ENCODE measurements at places on chromosomes 1 and 21.

GRCh38 chr1:22121421-22121911 is 21.4 kb downstream of the WNT4 start:
- no peak for DNase-seq

- DNase-seq, result no peak
These were observed 192.7 kb upstream of the NFIA start for GRCh38 chr1:60889709-60890108.

DNA sequence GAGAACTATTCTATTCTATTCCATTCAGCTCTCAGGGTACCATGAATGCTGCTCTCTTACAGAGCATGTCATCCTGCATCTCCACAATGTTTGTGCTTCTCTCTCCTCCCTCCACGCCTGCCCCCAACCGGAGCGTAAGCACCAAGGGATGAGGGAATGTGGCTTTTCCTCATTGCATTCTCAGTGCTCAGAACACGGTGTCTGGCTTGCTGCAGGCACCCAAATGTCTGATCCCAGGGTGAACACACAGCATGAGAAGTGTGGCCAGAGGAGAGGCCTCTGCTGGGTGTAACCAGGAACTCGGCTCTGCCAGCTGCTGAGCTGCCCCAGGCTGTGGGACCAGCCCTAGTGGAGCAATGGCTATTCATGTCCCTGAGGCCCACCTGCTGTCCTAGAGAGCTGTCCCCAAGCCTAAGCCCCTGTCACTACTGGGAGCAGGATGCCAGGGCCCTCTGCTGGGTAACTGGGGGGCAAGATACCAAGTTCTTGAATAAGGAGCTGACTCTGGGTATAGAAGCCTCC is 38.3 kb downstream of the OLFML2B start:
- DNase-seq, result no peak

GRCh38 chr1:222940095-222940494 is 125.3 kb downstream of the DISP1 start:
- no peak for DNase-seq

GRCh38 chr1:113760102-113761080 is 1.1 kb upstream of the PHTF1 start:
- DNase-seq, result no peak

GRCh38 chr1:204080163-204080903 is 7.4 kb downstream of the SOX13 start:
- peak; percentile 81 for DNase-seq

GRCh38 chr21:16084776-16085364 is 355.1 kb downstream of the USP25 start:
- no peak for DNase-seq

GRCh38 chr1:54132495-54132894 is 20.3 kb downstream of the CDCP2 start:
- no peak for DNase-seq

- no peak for DNase-seq
These were observed 288.0 kb upstream of the KAZN start for GRCh38 chr1:14310476-14310875.

GRCh38 chr1:111372336-111372965 is 55.1 kb downstream of the OVGP1 start:
- no peak for DNase-seq

DNA sequence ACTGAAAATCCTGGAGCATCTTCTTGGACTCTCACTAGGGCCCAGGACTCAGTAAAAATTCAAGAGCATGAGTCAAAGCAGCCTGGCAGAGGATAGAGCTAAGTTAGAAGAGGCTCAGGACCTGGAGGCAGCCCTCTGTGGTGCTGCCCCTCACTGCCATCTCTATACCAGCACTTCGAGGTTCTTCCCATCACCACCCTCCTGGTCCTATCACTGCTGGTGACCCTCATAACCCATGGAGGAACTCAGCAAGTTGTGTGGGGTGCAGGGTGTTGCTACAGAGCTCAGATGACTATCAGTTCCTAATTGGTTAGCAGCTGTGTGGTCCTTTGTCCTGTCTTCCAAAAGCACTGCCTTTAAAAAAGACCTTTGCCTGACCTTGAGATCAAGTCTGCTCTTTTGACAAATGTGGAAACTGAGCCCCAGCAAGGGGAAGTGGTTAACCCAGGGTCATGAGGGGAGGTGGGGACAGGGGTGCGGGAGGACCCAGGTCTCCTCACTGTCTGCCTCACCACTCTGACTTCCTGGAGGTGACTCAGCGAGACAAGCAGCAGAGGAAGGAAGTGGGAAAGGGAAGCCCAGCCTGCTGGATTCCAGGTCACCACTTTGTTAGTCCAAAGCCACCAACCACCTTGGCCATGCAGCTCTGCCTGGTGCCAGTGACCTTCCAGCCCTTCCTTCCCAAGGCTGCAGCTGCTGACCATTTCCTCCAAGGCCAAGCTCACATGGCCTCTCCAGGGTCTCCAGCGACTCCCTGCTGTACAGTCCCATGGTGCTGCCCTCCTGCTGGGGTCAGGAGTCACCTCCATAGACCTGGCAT is 199.4 kb upstream of the EDN2 start:
- no peak for DNase-seq

DNA sequence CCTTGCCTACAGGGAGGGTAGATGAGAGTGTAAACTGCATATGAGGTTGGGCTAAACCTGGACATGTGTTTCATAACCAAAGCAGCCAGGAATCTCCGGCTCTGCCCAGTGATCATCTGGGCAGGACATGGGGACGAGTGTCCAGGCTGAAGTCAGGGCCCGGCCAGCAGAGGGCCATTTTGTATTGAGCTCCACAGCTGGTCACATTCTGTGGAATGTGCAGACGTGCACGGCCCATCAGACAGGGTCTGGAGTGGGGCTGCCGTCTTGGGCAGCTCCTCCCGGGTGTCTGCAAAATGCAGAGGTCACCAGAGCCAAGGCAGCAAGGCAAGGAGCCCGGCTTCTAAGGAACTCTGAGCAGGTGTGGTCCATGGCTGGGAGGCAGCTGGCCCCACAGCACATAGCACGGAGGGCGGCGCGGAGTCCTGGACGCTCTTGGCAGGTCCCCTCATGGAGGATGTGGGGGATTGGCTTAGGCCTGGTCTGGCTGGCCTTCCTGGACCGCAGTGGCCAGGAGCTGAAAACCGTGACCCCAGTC is 6.2 kb downstream of the LRRC3 start:
- no peak for DNase-seq

- no peak for DNase-seq
These were observed 111.4 kb downstream of the NTNG1 start for GRCh38 chr1:107252271-107252670.

DNA sequence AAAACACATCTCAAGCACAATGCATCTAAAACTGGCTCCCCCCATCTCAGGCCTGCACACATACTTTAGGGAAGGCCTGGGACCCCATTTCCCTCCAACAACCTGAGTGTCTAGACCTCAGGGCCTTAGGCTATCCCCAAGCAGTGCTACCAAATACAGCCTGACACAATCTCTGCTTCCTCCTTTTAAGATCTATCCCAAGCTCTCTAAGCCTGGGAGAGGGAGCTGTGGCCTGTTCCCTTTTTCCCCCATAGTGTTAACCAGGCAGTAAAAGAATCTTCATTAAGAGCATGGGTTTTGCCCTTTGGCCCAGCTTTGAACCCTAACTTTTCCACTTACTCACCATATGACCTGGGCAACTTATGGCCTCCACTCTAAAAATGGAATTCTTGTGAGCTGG is 10.8 kb upstream of the COL8A2 start:
- no peak for DNase-seq

Data from HuH-7 (cell line).